Stimulated activated CD4-positive, alpha-beta T cell treated with anti-CD3 and anti-CD28 coated beads, Interleukin-4, amount 100 ng/mL, for 48 hours (primary cell): ENCODE measurements at places on chromosomes 16 and 17.

DNA sequence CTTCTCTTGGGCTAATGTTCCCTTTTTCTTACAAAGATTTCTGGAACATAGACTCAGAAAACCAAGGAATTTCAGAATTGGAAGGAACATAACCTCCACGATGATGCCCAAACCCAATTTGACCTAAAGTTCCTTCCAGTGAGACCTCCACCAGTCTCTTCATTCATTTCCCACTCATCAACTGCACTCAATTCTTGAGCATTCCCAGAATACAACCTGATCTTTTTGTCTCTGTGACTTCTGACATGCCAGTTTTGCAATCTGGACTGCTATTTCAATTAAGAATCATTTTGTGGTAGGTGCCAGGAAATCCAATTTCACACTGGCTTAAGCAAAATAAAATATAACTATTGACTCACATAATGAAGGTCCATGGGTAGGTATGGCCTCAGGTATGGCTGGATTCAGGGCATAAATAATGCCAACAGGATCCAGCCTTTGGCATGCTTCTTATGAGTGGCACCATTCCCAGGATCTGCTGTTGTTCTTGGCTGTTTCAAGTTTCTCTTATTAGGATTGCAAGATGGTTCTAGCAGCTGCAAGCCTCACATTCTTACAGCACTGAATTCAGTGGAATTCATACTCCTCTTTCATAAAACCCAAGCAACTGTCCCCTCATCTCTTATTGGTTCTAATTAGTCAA lies 184.3 kb downstream of the HS3ST4 start:
- no peak for DNase-seq

DNA sequence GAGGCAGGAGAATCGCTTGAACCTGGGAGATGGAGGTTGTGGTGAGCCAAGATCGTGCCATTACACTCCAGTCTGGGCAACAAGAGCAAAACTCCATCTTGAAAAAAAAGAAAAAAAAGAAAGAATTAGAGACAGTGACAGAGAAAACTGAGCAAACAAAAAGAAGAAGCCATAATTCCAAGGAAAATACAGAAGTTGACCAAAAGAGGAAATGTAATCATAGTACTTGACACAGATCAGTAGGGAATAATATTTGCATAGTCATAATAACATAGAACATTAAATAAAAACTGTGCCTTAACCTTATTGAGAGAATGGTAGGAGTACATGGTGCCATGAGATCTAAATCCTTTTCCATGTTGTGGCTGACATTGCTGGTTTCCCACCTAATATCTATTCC lies 14.7 kb upstream of the USP31 start:
- no peak for DNase-seq

DNA sequence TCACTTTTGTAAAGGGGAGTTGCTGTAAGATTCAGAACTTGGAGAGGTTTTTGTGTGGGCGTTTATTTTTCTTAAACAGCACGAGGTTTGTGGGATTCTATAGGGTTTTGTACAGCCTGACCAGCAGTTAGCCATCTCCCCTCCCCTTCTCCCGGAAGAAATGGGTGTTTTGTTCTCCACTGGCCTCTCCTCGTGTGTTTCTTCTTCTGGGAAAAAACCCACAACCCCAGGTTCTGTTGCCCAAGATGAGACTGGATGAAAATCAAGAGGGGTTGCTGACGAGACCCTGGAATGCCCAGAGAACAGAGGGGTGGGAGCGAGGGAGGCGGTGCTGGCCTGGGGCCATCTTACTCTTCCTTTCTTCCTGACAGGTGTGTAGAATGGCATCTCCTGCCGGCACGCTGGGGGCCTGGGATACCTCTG lies 186.1 kb downstream of the MSI2 start:
- DNase-seq: no peak

DNA sequence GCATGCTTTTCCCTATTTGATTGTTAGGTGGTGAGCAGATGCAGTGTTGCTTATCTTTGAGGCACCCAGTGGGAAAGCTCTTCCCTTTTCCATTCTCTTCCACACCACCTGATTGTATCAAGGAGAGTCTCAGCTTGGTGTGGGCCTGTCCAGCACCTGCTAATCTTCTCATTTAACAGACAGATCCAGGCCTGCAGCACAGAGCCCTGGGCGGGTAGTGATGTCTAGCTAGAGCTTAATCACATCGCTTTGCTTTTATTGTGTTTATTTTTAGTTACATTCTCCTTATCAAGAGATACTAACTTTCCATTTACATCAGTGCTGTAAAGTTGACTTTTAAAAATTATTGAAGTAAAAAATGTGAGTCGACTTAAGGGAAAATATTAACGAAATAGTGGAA lies 24.2 kb downstream of the FOXL1 start:
- no peak for DNase-seq

GRCh38 chr16:69443927-69444631 lies 19.7 kb downstream of the CYB5B start:
- DNase-seq: no peak

DNA sequence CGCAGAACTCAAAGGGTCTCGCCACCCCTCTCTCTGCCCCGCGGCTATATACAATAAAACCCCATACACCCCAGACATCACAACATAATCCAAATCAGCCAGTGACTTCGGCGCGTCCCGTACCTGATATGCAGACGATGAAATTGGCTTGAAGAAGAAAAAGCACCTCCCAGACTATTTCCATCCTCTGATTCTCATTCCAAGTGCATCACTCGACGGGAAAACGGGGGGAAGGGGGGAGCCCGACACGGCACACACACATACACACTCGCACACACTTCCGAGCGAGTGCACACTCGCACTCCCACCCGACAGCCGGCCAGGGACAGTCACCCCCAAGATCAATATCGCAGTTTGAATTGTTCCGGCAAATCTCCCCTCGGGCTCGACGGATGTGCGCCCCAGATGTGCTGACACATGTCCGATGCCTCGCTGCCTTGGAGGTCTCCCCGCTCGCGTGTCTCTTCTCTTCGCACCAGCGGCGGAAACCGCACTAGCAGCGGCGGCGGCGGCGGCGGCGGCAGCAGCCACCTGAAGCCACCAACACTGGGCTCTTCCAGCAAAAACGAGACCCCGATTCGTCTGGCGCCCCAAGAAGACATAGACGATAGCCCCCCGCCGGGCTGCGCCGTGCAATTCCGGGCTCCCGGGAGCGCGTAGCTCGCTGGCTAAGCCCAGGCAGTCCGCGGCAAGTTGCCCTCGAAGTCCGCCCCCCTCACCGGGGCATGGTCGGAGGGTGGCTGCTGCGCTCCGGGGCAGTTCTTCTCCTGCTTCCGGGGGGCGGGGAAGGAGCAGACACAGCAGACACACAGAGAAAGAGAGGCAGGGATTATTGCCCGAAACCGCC lies 688 bp downstream of the CA10 start:
- DNase-seq: no peak

DNA sequence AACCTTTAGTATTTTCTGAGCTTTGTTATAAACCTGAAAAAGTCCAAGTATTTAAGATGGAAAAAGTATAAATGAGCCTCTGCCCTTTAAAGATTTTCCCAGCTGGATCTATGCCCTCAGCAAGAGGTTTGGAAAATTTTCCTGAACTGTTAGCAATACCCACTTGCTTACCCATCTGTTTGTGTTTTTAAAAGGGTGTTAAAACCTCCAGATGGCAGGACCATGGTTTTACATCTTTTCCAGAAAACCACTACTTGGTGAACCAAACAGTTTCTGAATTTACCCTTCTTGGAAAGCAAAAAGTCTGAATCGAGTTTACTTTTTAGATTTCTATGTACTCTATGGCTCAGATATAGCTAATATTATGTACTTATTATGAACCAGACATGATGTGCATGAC lies 719 bp downstream of the PMFBP1 start:
- no peak for DNase-seq

GRCh38 chr16:24281466-24281865 lies 25.3 kb downstream of the CACNG3 start:
- DNase-seq: no peak

GRCh38 chr17:20966870-20967269 lies 75.9 kb downstream of the USP22 start:
- no peak for DNase-seq

GRCh38 chr17:79152636-79153035 lies 78.0 kb downstream of the ENGASE start:
- no peak for DNase-seq

GRCh38 chr16:48347980-48348379 lies 37.2 kb downstream of the SIAH1 start:
- no peak for DNase-seq

DNA sequence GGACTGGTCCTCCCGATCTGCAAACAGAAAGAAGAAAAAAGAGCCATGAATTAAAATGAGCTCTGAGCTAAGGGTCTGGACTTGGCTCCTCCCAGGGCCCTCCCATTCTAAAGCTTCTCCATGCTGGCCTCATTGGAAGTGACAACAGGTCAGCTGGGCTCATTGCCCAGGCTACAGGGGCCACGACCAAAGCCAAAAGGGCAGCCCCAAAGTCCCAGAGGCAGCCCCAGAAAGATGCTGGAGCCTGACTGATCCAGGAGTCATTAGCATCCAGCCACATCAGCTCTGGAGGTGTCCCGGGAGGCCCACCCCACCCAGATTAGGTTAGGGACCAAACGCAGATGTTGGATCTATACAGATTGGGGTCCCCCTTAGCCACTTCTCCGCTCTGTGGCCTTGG lies 58.2 kb downstream of the MYH11 start:
- DNase-seq: no peak

DNA sequence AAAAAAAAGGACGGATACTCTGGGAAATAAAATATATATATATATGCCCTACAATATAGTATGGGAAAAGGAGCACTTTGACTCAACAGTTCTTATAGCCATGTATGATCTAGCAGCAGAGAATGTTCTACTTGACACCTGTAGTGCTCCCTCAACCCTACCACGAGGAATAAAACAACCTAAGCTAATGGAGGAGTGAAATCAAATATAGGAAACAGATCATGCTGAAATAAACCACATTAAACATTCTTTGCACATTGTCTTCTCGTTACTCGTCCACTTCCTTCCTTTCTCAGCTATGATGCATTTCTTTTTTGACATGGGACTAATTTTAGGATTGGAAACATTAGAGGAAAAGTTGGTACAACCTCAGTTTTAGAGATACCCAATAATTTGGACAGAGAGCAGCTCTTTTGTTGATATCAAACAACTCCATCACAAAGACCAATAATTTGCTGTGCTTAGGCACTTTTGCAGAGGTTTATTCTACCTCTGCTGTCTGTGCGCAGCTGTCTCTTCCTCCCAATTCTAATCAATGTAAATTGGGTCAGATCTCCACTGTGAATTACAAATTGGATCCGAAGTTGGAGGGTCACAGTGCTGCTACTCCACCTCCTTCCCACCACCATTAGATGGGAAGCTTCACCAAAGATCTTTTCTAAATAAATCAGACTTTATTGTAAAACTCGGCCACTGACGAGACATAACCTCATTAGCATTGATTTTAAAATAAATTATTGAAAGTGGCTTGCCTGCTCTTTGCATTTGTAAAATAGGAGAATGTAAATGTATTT lies 65.8 kb downstream of the SNX11 start:
- DNase-seq: no peak

DNA sequence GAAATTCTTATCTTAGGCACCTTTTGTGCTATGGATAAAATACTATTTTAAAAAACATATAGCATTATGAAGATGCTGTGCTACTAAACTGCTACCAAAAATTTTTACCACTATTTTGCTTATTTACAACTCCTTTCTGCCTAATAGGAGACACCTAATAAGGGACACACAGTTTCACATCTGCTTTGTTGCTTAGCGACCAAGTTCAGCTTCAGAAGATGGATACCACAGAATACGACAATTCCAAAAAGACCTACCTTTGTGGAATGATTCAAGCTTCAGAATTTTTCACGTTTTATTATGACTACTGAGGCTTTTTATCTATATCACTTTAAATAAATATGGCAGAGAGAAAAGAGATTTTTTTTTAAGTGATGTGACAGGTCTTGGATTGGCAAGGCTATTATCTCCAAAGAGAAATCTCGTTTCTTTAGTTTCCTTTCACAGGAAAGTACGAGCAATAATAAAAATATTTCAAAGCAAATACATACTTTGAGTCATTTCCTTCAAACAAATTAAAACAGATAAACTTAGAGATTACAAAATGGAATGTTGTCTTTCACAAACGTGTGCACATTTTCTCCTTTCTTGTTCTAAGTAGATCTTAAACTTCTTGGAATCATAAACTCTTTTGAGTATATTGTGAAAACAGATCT lies 35.4 kb downstream of the SPAG9 start:
- DNase-seq: no peak

DNA sequence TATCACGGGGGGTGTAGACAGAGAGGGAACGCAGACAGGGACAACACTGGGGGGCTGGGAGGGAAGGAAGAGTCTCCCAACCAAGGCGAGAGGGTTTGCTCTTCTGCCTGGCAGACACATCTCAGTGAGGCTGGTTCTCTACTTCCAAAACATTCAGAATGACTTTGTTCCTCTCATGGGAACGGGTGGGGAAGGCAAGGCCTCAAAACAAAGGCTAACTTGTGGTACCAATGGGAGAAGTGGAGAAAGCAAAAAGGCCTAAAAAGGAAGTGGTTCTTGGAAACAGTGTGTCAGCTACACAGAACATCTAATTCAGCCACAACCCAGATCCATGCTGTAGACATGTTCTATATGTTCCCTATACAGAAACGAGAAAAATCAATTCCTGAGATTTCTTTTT lies 7.5 kb downstream of the FLOT2 start:
- DNase-seq: no peak

- DNase-seq: no peak
Measured at GRCh38 chr16:56315955-56316354, 109.4 kb downstream of the AMFR start.

DNA sequence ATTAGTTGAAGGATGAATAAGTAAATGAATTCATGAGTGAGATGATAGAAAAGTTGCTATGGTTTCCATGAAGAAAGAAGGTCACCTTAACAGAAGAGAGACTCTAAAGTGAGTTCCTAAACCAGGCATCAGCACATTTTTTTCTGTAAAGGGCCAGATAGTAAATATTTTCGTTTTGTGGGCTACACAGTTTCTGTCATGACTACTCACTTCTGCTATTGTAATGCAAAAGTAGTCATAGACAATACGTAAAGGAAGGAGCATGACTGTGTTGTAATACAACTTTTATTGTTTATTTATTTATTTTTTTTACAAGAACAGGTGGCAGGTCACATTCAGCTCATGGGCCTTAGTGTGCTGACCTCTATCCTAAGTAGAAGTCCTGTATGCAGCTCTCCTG lies 426.1 kb upstream of the DYNLRB2 start:
- no peak for DNase-seq

DNA sequence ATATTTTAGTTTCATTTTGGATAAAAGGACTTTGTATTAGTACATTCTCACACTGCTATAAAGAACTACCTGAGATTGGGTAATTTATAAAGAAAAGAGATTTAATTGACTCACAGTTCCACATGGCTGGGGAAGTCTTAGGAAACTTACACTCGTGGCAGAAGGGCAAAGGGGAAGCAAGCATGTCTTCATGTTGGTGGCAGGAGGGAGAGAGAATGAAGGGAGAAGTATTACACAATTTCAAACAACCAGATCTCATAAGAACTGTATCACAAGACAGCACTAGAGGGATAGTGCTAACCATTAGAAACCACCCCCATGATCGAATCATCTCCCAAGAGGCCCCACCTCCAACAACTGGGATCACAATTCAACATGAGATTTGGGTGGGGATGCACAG lies 142.9 kb downstream of the USP31 start:
- no peak for DNase-seq

GRCh38 chr17:71467719-71468118 lies 653.1 kb upstream of the SOX9 start:
- DNase-seq: no peak

- DNase-seq: no peak
Measured at GRCh38 chr16:22216191-22216831, 10.2 kb downstream of the EEF2K start.

- no peak for DNase-seq
Measured at GRCh38 chr17:4229627-4230541, 33.9 kb downstream of the ANKFY1 start.

- DNase-seq: no peak
Measured at GRCh38 chr17:47800686-47801085, 20.9 kb downstream of the OSBPL7 start.
